ENCODE measurements at places on chromosomes 1 and 21.

- DNase-seq = no peak
Measured at GRCh38 chr1:16718908-16719533, 21.3 kb upstream of the RNU1-4 start.

GRCh38 chr1:37634244-37634991 is at the start of gene RSPO1:
Gene RSPO1, minus strand, starts transcription at chr1:37634892. Its CDS starts 5,231 bp downstream, at chr1:37629661.
- DNase-seq = peak; percentile 10

- no peak for DNase-seq
Measured at GRCh38 chr1:190049314-190049713, 428.4 kb downstream of the BRINP3 start.

DNA sequence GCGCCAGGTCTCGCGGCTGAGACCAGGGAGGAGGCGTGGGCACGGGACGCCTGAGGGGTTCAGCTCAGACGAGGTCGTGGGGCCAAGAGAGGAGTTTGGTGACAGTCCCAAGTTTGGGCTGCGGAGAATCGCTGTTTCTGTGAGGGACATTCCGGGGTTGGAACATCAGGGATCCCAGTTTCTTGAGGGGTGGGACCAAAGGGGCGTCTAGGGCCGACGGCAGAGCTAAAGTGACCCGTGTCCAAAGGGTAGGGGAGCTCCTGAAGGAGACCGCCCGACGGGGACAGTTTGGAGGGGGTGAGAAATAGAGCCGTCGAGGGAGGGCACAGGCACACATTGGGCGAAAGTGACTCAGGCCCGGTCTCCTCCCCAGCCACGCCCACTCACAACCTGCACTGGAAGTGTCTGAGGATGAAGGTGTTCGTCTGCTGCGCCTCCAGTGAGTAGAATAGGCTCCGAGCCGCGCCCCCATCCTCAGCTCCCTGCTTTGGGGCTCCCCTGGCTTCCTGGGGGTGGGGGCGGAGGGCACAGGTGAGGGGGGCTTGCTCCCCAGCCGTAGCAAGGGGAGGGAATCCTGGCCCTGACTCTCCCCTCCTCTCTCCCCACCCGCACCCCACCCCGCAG is 7.0 kb downstream of the EFNA3 start:
- DNase-seq = peak; percentile 36

GRCh38 chr1:32948905-32949304 is 15.7 kb downstream of the RNF19B start:
- peak; percentile 17 for DNase-seq

- no peak for DNase-seq
Measured at GRCh38 chr1:45542591-45542990, 8.0 kb upstream of the AKR1A1 start.

- DNase-seq = no peak
Measured at GRCh38 chr1:80799457-80799856, 1001.3 kb upstream of the ADGRL2 start.

- peak; percentile 8 for DNase-seq
Measured at GRCh38 chr1:81582467-81582986, 218.2 kb upstream of the ADGRL2 start.

GRCh38 chr1:162056043-162056442 is 13.4 kb upstream of the NOS1AP start:
- peak; percentile 80 for DNase-seq

GRCh38 chr1:42392255-42392654 is 11.7 kb downstream of the RIMKLA start:
- no peak for DNase-seq

DNA sequence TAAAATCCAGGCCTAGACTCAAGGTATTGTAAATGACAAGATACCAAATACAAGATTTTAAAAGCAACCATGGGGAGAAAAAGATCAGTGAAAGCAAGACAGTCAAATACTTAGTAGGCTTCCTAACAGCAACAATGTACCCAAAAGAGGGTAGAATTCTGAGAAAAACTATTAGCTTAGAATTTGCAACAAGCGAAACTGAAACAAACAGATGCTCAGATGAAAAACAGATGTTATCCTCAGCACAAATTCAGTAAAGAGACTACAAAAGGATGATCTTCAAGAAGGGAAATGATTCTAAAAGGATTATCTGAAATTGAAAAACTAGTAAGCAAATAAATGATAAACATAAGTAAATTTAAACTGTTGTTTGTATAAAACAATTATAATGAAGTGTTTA is 40.0 kb downstream of the PDC start:
- no peak for DNase-seq

DNA sequence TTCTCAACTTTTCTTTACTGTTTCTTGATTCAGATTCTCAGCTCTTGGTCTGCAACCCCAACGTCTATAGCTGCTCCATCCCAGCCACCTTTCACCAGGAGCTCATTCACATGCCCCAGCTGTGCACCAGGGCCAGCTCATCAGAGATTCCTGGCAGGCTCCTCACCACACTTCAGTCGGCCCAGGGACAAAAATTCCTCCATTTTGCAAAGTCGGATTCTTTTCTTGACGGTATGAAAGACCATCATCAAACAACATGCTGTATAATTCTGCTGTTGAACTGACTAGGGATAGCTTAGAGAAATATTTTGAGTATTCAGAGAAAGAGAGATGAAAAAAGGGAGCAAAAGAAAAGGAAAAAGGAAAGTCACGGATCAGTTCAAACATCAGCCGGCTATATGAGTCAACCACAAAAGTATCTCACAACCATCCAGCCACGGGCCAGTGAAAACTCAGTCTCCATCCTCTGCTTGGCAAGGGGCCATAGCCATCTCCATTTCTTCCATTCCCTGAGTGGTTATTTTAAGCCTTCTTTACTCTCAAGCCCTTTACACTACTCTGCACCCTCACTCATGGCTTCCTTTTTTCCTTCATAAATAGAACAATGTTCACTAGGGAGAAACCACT is 14.1 kb downstream of the DNASE2B start:
- DNase-seq = peak; percentile 81

- DNase-seq = no peak
Measured at GRCh38 chr1:111172463-111172862, 28.0 kb downstream of the DENND2D start.

- peak; percentile 36 for DNase-seq
Measured at GRCh38 chr1:183206538-183207122, 20.6 kb downstream of the LAMC2 start.

DNA sequence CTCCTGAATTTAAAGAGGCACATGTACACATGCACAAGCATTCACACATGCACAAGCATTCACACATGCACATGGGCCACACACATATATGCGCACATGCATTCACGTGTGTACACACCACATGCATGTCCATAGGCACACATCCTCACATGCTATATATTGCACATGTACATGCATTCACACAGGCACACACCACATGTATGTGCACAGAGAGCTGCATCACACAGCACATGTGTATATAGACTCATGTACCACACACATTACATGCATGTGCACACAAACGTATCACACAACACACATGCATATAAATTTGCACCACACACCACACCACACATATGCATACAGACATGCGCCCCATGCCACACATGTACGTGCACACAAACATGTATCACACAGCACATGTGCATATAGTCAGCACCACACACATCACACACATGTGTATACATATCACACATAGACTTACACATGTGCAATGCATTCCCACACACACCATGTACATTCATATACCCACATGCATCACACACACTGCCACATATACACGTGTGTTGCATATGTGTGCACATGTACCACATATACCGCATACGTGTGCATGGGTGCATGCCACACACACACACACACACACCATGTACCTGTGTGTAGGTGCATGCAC is 54.6 kb upstream of the COL18A1 start:
- DNase-seq = no peak

GRCh38 chr1:27931184-27931583 is 3.6 kb upstream of the SMPDL3B start:
- DNase-seq = no peak

- DNase-seq = peak; percentile 49
Measured at GRCh38 chr1:26483980-26484379, 11.7 kb downstream of the HMGN2 start.

GRCh38 chr1:162538815-162539431 is 22.6 kb upstream of the UAP1 start:
- DNase-seq = peak; percentile 88

GRCh38 chr1:245987219-245987545 is 519.9 kb downstream of the SMYD3 start:
- DNase-seq = no peak

GRCh38 chr1:33723251-33723650 is 140.6 kb upstream of the HMGB4 start:
- DNase-seq = no peak

- no peak for DNase-seq
Measured at GRCh38 chr21:33362044-33362555, 37.3 kb downstream of the IFNAR1 start.
